ENCODE measurements at places on chromosomes 3 and 15. TPM values are rescaled to one million over a fixed set of nuclear protein-coding genes. Genes with fewer than 3 reads are reported as not detected.

DNA sequence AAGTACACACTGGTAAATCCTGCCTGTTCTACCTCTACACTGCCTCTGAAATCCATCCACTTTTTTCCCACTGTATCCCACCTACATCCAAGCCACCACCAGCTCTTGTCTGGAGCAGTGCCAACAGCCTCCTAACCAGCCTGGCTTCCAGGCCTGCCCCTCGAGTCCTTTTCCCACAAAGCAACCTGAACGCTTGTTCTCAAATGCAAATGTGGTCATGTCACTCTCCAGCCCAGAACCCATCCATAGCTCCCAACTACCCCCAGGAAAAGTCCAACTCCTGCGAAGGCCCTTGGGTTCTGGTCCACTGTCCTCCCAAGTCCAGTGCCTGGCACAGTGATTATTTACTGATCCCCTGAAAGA is 83.8 kb downstream of the SEMA5B start:
- no peak overlapping the region for H3K27ac ChIP-seq
- no peaks in the 10 kb centered on the region for H3K36me3 ChIP-seq
- H3K4me3 ChIP-seq: no peak overlapping the region

DNA sequence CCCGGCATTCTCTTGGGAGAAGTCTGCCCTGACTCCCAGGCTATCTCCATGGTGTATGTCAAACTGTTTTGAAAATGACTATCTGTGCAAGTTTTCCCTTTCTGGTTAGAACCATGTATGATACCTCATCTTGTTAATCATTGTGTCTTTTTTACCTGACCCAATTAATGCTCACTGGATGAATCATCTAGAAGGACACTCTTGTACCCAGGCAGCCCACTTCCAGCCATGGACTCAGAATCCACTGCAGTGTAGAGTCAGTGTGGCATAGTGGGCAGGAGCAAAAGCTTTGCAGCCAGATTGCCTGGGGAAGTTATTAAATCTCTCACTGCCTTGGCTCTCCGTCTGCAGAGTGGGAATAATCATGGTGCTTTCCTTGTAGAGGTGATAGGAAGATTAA is 1.2 kb downstream of the FAM3D start:
- no peaks in the 10 kb centered on the region for H3K27me3 ChIP-seq
- DNase-seq: no peak
- peak overlapping the region; percentile 71 for H3K4me3 ChIP-seq
- H3K27ac ChIP-seq: no peak overlapping the region
- H3K4me1 ChIP-seq: no peaks in the 10 kb centered on the region
- H3K36me3 ChIP-seq: no peaks in the 10 kb centered on the region

- no peak overlapping the region for H3K27ac ChIP-seq
- no peaks in the 10 kb centered on the region for H3K27me3 ChIP-seq
- no peak for DNase-seq
Measured at GRCh38 chr15:83626171-83626802, 27.6 kb upstream of the ADAMTSL3 start.

DNA sequence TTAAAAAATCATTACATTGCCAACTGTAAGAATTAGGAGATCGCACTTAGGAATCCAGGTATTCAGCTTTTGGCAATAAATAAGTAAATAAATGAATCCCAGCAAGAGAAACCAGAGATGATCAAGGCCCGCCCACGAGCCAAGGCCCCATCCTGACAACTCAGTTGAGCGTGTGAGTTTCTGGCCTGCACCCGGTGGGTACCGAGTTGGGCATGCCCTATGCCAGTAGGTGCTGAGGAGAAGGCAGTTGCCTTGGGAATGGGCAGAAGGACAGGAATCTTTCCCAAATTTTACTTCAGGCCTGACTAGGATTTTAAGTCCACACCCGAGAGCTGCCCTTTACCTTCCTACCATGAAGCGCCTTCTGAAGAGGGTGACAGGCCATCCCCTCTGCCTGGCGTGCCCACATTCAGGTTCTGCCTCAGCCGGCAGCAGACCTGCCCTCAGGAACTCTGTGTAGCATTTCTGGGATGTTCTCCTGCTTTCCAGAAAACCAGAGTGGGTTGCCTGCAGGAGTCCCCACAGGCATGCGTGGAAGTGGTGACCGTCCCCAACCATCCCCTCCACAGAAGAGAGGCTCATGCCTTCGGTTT is 99.3 kb upstream of the ALDH1A3 start:
- H3K36me3 ChIP-seq: no peaks in the 10 kb centered on the region
- no peak overlapping the region for H3K27ac ChIP-seq
- peak; percentile 6 for DNase-seq
- H3K4me1 ChIP-seq: no peaks in the 10 kb centered on the region

GOLGA8S gene
- not detected for total RNA-seq

ADAMTS9 gene
- 5.1 TPM for total RNA-seq

SLC28A2 gene
- 66.6 TPM for total RNA-seq

PPM1L gene
- total RNA-seq: 17.8 TPM

RYR3 gene
- 1.8 TPM for total RNA-seq

DNA sequence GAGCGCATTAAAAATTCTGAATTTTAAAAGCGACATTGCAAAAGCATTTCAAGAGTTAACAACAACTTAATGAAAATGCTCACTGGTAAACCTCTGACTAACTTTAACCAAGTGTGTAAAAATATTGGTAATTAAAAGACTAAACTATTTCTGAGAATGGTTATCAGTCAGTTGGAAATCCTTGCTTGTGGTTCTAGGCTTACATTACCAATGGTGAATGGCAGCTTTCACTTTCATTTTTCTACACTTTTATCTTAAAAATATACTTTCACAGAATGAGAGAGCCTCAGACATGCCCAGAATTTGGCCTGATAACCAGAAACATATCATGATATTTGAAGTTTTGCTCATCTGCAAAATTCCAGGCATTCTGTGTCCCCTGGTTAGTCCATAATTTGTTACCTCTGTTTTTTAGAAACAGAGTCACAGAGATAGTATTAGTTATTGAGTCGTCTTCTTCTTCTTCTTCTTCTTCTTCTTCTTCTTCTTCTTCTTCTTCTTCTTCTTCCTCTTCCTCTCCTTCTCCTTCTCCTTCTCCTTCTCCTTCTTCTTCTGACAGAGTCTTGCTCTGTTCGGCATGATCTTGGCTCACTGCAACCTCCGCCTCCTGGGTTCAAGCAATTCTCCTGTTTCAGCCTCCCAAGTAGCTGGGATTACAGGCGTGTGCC is 5.5 kb upstream of the RNF111 start:
- H3K36me3 ChIP-seq: no peaks in the 10 kb centered on the region
- peaks cover 5% of the 10 kb centered on the region for H3K4me1 ChIP-seq
- H3K27ac ChIP-seq: peak overlapping the region; percentile 11
- no peaks in the 10 kb centered on the region for H3K27me3 ChIP-seq

- no peak overlapping the region for H3K4me3 ChIP-seq
- no peaks in the 10 kb centered on the region for H3K4me1 ChIP-seq
- H3K27ac ChIP-seq: no peak overlapping the region
- no peak for DNase-seq
- no peaks in the 10 kb centered on the region for H3K36me3 ChIP-seq
Measured at GRCh38 chr15:35880896-35881295, 334.9 kb upstream of the DPH6 start.

DNA sequence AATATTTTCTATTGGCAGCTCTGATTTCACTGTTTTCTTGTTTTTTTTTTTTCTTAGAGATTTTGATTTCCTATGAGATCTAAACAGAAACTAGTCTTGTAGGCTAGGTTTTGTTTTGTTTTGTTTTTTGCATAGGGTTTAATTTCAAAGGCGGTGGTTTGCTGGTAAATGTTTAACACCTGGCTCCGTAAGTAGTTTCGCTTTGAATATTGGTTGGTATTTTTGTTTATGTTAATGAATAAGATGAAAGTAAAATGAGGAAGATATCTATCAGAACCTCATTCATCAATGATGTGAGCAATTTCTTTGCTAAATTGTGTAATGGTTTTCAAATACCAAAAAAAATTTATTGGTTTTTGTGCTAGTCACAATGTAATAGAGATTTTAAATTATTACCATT is 39.7 kb upstream of the TM4SF1 start:
- no peak overlapping the region for H3K27ac ChIP-seq
- H3K27me3 ChIP-seq: no peaks in the 10 kb centered on the region
- no peaks in the 10 kb centered on the region for H3K4me1 ChIP-seq

- H3K27me3 ChIP-seq: no peaks in the 10 kb centered on the region
- no peak for DNase-seq
- no peak overlapping the region for H3K4me3 ChIP-seq
- H3K27ac ChIP-seq: no peak overlapping the region
- no peaks in the 10 kb centered on the region for H3K36me3 ChIP-seq
Measured at GRCh38 chr3:71551311-71551919, 32.1 kb downstream of the FOXP1 start.
